ENCODE measurements at places on chromosomes 3 and 15.

- no peak for DNase-seq
Measured at GRCh38 chr3:12470111-12470510, 14.2 kb upstream of the TSEN2 start.

- no peak for DNase-seq
Measured at GRCh38 chr3:190097617-190098016, 23.1 kb downstream of the P3H2 start.

- DNase-seq = no peak
Measured at GRCh38 chr3:33016846-33017405, 65.5 kb downstream of the CCR4 start.

DNA sequence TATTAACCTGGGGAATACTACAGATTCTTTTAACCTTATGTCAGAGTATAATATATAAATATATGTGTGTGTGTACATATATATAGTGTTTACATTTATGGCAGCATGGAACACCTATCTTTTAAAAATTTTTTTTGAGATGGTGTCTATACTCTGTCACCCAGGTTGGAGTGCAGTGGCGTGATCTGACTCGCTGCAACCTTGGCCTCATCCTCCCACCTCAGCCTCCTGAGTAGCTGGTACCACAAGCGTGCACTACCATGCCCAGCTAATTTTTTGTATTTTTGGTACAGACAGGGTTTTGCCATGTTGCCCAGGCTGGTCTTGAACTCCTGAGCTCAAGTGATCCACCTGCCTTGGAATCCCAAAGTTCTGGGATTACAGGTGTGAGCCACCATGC, 18.5 kb upstream of the ERICH6 start:
- DNase-seq = no peak

GRCh38 chr3:133487204-133487603, 86.3 kb upstream of the CDV3 start:
- DNase-seq = no peak

- DNase-seq = no peak
Measured at GRCh38 chr3:59879031-59879581, 829.3 kb upstream of the CFAP20DC start.

- DNase-seq = no peak
Measured at GRCh38 chr3:141737093-141737492, 1.0 kb upstream of the RNF7 start.

DNA sequence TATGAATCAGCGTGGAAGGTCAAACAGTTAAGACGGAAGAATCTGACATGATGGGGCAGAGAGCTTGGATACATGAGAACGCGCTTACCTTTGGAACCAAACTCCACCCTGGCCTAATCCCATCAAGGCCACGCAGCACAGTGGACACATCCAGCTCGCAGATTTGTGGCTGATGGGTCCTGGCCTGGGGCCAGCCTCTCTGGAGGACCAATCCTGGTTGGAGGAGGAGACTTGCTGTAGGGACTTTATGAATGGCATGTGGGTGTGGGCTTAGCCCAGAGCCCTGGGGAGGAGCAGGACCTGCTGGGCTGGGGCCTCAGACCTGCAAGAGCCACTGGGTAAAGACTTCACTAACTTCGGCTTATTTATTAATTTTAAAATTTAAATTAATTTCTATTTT, 73.4 kb upstream of the ANKRD34C start:
- DNase-seq = no peak

DNA sequence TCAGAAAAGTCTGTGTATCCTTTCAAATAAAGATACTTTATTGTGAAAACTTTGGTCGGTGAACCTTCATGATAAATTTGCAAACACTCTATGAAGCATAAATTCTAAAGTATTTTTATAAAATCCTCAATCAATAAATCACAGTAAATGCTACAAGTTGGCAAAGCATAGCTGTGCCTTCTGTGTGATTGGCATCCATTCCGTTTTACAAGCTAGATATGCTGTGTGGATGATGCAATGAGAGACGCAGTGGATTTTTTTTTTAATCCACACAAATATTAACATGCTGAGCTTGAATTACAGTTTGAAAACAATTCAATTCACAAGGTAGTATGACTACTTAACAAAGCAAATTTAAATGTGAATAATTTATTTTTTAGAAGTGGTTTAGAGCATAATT, 937.2 kb downstream of the ZPLD1 start:
- DNase-seq = no peak

DNA sequence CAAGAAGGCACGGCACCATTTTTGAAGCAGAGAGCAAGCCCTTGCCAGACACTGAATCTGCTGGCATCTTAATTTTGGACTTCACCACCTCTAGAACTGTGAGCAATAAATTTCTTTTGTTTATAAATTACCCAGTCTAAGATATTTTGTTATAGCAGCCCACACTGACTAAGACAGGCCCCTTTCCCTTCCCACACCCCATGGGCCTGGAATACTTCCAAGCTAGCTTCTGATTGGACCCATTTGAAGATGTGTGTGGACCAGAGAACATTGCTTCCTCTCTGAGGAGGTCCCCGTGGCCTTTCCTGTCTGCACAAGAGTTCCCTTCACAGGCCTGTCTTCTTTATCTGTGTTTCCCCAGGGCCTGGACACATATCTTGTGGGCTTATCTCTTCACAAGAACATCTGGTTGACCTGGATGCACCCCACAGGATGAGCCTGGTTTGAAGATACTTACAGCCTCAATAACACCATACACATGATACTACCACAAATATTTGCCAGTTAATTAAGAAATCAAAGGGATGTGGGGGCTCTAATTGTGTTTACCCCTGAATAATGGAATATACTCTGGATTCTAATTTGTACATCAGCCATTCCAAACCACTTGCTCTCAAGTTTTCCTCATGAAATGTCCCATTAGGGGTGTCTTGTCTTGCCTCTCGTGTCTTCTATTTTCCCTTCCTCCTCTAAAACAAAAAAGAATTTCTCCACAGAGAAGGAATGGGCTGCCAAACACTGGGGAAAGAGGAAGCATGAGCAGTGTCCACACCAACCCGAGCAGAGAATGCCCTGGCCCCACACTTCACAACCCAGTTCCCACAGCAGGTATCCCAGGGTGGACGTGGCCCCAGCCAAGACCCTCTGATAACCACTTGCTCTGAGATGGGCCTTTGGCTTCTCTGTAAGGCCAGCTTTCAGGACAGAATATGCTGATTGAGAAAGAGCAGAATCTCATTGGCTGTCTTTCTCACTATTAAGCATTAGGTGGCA, 42.5 kb downstream of the GLB1 start:
- no peak for DNase-seq

GRCh38 chr3:129622933-129623332, 16.5 kb upstream of the PLXND1 start:
- DNase-seq = no peak

DNA sequence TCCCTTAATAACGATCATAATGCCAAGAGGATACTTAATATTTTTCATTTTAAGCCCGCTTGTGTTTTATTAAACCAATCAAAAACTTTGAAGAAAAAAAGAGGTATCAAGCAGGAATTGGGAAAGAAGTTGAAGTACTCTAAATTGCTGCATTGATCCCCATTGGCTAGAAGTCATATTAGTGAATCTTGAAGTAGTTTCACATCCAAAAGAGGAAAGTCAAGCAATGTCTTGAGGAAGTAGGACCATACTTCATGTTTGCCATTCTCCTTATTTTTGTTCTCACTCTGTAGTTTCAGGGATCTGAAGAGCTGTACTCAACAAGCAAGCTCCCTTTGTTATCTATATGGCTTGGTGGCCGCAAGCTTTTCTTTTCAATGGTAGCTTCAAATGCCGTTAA, 2.2 kb downstream of the SCAANT1 start:
- no peak for DNase-seq

DNA sequence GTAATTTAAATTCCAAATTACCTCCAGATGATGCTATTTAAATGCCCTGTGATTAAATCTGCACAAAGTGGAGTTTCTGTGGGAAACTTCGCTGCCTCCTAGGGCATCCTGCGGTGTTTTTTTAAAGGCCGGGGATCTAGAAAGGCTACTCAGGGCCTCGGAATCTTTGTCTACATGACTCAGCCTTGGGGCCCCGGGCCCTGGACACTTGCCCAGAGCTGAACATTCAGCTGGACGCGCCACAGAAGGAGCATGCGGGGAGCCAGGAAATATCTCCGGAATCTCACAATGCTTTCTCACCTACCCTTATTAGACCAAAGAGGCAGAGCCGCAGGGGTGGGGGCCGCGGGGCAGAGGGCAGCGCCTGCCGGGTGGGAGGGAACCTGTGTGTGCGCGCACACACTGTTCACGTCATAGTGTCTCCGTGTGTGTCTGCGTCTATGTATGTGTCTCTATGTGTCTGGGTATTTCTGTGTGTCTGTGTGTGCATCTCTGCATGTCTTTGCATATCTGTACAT, 145.5 kb upstream of the TPM1 start:
- no peak for DNase-seq

- no peak for DNase-seq
Measured at GRCh38 chr15:85972805-85973540, 106.7 kb upstream of the AGBL1 start.

GRCh38 chr3:67916353-67916752, 261.9 kb upstream of the SUCLG2 start:
- DNase-seq = no peak

DNA sequence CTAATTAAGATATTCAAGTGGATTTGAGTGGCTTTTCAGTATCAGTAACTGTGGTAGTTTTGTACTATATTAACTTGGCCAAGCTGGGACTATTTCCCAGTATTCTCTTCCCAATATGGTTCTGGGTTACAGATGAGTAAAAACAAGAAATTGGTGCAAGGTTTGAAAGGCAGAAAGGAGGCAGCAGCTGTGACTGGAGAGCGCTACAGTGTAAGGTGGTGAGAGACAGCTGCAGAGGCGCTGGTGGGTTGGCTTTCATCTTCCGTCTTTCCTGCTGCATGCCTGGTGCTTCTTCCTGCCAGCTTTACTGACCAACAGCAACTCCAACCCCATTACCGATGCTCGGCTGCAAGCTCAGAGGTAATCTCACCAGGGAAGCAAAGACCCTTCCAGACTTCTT, 9.8 kb downstream of the DPH3 start:
- no peak for DNase-seq

GRCh38 chr3:20698896-20699295, 512.9 kb upstream of the SGO1 start:
- DNase-seq = no peak

DNA sequence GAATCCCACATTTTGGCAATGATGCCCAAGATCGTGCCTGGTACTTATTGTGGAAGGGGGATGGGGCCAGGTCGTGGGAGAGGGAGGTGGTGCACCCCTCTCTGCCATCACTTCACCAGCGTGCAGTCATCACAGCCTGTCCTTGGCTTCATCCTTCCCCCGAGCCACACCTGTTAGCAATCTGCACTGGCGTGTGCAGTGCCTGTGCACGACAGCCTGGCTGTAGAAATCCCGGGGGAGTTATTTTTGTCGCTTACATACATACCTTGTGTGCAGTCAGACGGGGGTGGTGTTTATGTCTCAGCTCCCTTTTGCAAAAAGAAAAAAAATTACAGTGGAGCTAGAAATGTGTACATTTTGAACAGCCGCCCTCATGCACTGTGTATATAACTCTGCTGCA, 216.0 kb downstream of the TLE3 start:
- DNase-seq = no peak

DNA sequence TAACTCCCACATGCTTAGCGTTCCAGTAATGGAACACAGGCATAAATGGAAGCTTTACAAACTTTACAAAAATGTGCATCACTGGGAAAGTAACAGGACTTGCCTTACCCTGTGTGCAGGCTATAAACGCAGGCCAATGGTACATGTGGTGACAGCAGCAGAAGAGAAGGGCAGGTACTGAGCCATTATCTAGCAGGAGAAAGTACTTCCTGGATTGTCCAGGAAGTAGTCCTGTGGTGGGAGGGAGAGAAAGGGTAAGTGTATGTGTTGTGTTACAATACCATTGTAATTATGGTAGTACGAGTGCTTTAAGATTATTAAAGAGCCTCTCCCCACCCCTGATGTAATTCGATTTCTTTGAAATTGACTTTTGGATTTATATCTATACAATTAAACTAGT, 5.3 kb downstream of the ATP1B3 start:
- no peak for DNase-seq

- no peak for DNase-seq
Measured at GRCh38 chr3:30418443-30418842, 188.0 kb upstream of the TGFBR2 start.

DNA sequence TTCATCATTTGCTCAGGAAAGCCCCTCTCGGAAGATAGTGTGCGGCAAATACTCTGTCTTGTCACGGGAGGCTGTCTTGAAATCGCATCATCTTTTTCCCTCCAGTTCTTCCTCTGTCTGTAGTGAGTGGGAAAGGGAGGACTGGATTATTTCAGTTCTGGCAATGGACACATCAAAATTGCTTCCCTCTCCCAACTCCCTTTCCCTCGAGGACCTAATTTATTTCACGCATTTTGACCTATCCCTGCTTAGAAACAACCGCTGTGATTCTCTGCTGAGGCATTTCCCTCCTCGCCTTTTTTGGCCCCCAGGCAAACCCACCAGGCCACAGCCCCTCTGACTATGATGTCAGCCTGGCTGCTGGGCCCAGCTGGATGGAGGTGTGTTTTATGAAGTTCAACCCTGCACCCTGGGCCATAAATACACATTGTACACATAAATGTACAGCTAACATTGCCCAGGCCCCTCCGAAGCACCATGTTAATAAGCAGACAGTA, 138.7 kb upstream of the LRTM1 start:
- no peak for DNase-seq

- DNase-seq = no peak
Measured at GRCh38 chr3:100994187-100994586, 966 bp upstream of the ABI3BP start.

- no peak for DNase-seq
Measured at GRCh38 chr15:48596841-48597240, 48.7 kb downstream of the FBN1 start.

DNA sequence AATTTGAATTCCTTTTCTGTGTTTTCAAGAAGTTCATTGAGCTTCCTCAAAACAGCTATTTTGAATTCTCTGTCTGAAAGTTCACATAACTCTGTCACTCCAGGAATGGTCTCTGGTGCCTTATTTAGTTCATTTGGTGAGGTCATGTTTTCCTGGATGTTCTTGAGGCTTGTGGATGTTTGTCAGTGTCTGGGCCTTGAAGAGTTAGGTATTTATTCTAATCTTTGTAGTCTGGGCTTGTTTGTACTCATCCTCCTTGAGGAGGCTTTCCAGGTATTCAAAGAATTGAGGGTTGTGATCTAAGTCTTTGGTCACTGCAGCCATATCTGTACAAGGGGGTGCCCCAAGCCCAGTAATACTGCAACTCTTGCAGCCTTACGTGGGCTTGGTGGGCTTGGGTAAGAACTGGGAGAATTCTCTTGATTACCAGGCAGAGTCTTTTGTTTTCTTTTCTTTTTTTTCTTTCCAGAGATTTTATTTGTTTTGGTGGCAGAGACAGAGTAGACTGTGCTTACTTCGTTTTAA, 19.3 kb upstream of the CCNDBP1 start:
- DNase-seq = no peak

GRCh38 chr15:77017761-77018720, 23.1 kb downstream of the PSTPIP1 start:
- DNase-seq = no peak

GRCh38 chr3:187922704-187923416, 177.6 kb upstream of the BCL6 start:
- DNase-seq = no peak

DNA sequence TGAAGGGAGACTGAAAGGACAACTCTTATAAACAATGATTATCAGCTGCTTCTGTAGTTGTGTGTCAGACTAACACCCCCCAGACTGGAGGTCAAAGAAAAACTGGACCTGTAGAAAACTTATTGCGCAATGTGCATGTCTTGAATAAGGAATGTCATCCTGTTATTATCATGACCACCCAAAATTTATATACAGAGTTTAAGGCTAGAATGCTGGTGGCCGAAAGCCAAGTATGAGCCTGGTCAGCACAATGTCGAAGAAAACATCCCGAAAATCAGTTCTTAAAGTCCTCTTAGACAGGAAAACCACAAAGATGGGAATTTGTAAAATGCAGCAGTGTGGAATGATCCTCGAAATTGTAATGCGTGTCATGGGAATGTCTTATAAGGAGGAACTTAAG, 29.3 kb downstream of the RFTN1 start:
- no peak for DNase-seq
